Iris pigment epithelial cell (primary cell): ENCODE measurements at places on chromosomes 7 and 10.

GRCh38 chr7:74587435-74588126 is 69.9 kb upstream of the GTF2I start:
- DNase-seq, result peak; percentile 94

- DNase-seq, result no peak
Measured at GRCh38 chr7:75950111-75950681, 35.2 kb downstream of the POR start.

DNA sequence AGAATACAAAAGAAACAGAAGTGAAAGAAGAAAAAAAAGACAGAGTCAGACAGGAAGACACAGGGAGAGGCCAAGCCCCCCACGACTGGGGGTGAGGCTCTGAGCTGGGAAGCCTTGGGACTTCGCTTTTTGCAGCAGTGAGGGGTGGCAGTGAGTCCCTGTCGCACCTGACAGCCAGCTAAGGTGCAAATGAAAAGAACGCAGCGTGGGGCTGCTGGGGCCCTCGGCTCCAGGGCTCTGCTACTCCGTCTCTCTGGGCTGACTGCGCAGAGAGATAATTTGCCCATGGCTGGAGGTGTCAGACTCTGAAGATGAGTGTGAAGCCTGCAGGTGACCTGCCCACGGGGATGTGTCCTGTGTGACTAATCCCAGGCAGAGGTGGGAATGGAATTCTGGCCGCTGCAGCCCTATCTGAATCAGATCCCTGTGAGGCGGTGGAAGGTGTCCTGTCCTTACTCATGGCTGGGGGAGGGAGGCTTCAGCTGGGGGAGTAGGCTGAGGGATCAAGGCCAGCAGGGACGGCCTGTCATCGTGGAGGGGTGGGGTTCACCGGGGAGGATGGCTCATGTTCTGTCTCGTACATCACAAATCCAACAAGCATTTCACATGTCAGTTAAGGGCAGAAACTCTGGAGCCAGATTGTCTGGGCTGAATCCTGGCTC is 96.4 kb downstream of the SLIT1 start:
- no peak for DNase-seq

DNA sequence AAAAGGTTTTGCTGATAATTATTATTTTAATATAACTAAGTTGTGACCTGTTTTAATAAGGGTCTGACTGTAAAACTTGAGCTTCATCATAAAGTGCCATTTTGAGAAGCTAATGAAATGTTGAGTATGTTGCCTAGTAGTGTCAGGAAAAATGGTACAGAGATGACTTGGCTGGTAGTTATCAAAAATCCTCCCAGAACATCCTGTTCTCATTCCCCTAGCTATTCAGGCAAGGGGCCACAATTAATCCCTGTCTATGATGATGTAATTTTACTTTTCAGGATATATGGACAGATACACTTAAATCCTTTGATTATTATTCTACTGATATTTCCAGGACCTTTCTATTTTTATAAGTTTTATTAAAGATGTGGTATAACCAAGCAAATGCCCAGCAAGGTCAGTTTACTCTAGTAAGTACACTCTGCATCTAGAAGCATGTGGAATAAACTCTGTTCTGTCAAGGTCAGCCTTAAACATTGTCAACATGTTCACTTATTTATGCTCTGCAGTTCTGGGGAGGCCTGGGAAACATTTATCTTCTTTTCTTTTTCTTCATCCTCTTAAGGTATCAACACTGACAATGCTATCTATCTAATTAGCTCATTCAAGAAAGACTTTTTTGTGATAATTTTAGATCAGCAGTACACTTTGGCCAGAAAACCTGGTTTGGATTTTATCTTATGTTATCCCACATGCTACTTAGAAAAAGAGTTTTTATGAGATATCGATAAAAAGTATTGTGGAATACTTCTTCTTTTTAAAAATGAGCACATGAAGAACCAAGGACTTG is 32.1 kb downstream of the BTRC start:
- peak; percentile 63 for DNase-seq

DNA sequence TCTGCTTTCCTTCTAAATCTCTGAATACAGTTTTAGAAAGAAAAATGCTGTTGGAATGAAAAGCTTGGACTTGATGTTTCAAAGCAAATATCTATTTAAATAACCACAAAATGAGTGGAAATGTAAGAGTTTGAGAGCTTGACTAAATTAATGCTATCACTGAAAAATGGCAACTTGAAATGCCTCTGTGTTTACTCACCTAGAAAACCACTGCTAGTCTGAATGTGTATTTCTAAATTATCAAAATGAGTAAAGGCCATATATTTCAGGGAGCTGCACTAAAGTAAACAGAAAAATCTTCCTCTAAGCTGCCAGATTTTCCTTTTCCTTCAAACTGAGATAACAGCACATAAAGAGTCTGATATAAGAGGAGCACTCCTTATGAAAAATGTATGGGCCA is 87.9 kb downstream of the DPY19L1 start:
- peak; percentile 26 for DNase-seq

DNA sequence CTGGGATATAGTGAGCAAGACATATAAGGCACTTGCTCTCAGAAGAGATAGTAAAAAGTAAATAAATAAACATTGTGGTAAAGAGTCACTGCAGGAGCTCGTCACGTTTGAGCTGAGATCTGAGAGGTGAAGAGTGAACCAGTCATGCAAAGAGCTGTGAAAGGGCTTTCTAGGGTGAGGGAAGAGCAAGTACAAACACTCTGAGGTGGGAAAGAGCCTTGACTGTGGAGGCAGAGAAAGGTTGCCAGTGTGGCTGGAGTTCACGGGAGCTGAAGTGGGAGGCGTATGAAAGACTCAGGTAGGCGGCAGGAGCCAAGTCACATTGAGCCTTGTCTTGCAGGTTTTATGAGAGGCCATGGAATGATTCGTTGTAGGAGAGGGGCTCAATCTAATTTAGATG is 141.0 kb downstream of the C1GALT1 start:
- no peak for DNase-seq

DNA sequence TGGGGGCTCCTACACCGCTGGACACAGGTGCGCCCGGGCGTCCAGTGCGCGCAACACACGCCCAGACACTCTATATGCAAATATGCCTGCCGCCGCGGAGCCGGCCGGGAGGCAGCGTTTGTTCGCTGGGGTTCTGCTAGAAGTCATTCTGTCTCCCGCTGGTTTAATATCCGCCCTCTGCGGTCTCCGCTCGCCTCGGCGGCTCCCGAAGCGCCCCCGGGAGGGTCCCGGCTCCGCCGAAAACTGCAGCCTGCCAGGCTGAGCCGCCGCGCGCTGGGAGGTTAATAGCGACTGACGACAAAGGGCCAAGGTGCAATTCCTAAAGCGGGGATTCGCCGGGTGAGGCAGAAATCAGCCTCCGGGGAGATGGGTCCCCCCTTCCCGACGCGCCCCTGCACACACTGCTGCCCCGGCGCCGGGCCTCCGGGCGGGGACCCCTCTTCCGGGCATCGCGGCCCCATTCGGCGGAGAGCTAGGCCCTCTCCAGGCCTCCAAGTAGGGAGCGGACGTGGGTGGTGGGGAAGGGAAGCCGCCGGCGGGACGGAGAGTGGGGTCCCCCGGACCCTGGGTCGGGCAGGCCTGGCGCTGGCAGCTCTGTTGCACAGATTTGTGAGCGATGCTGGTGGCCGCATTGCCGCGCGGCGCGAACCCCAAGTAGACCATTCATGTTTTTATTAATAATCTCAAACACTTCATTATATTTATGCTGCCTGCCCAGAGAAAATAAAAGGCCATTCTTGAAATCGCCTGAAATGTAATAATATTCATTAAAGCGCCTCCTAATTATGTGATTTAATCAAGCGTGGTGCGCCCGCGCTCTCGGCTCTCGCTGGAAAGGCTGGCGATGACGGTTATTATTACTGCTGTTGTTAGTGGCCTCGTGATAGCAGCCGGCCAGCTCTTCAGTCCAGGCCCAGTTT is 9.1 kb downstream of the EN2 start:
- DNase-seq, result no peak

DNA sequence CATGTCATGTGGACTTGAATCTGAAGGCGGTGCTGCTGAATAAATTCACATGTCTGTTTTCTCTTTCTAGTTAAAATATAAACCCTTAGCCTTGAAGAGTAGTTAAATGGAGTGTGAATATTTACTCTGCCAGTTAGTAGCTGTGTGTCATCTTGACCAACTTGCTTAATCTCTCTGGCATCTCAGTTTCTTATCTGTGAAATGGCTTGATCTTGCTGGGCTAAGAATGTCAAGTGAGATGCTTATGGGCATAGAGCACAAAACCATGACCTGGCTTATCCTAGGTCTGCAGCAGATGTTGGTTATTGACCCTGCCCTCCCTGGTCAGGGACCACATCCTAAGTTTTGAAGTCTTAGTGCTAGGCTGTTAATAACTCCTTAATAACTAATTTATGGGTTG is 16.6 kb downstream of the ARID5B start:
- DNase-seq, result no peak

DNA sequence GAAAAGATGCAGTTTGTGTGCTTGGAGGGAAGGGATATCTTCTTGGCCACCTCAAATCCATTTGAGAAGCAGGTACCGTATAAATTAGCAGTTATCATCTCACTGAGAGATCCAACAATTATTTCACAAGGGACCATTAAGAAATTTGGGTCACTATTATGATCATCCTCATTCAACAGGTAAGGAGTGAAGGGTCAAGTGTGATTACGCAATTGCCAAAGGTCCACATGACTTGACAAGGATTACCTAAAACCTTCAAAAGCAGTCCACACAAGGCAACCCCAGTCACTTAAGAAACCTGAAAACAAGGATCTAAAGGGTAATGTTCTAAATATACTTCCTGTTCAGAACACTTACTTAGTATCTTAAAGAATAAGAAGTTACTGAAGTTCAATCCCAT is 27.4 kb downstream of the CCDC6 start:
- DNase-seq, result no peak

DNA sequence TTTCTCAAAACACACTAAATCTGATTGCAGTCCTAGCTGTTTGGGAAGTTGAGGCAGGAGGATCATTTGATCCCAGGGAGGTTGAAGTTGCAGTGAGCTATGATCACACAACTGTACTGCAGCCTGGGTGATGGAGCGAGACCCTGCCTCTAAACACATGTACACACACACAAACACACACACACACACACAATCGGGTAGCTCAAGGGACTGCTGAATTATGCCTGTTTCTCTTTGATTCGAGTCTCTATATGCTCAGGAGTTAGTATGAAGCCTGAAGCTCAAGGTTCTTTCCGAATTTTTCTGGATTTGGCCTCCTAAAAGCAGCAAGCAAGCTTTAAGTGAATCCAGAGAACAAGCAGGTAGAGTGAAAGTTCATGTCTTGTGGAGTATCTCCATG is 22.5 kb downstream of the PRTFDC1 start:
- DNase-seq, result no peak

- no peak for DNase-seq
Measured at GRCh38 chr10:32516567-32517495, 70.9 kb downstream of the CCDC7 start.

- DNase-seq, result peak; percentile 78
Measured at GRCh38 chr7:55063633-55064032, 44.8 kb downstream of the EGFR start.

DNA sequence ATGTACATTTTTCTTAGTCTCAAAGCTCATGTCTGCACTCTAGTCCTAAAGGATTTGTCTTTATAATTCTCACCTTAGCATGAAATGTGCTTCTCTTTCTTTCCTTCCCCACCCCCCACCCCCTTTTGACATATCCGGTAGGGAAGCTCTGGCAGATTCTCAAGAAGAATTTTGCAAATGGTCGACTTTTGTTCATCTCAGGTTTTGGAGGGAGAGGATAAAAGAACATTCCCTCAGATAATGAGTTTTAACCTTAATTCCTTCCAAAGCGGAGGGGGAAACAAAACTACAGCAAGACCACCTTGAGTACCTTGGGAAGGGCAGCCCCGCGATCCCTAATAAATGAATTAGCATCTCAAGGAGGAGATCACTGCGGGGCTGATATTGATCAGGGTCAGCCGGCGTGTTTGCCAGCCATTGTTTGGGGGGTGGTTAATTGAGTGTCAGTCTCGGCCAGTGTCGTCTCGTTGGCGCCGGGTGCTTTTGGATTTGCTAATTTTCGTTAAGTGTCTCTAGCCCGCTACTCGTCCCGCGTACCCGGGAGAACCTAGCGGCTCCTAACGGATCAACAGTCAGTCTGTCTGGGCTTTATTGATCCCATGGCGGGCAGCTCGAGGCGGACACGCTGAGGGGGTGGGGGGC is 874 bp upstream of the BAMBI start:
- DNase-seq, result no peak

DNA sequence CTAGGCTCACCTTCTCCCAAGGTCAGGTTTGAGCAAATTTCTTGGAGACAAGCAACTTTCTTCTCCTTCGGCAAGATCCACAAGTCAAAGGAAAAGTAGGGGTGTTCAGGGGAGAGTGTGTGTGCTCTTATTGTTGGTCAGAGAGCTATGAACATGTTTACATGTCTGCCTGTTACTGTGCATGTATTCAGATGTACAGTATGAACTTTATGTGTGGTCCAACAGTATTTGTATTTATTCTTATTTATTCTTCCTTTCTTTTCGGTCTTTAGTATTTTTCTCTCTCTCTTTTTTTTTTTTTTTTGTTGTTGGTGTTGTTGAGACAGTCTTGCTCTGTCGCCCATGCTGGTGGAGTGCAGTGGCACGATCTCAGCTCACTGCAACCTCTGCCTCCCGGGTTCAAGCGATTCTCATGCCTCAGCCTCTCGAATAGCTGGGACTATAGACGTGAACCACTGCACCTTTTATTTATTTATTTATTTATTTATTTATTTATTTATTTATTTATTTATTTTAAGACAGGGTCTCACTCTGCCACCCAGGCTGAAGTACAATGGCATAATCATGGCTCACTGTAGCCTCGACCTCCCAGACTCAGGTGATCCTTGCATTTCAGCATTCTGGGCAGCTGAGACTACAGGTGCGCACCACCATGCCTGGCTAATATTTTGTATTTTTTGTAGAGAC is 38.2 kb downstream of the PLAU start:
- no peak for DNase-seq

- DNase-seq, result no peak
Measured at GRCh38 chr10:4334015-4334414, 492.0 kb upstream of the AKR1E2 start.

GRCh38 chr10:131748831-131749766 is 151.7 kb upstream of the PPP2R2D start:
- no peak for DNase-seq

- peak; percentile 57 for DNase-seq
Measured at GRCh38 chr10:62121187-62121530, 147.5 kb downstream of the RTKN2 start.
